Fibroblast of skin of back (primary cell): ENCODE measurements at places on chromosomes 12 and 14.

DNA sequence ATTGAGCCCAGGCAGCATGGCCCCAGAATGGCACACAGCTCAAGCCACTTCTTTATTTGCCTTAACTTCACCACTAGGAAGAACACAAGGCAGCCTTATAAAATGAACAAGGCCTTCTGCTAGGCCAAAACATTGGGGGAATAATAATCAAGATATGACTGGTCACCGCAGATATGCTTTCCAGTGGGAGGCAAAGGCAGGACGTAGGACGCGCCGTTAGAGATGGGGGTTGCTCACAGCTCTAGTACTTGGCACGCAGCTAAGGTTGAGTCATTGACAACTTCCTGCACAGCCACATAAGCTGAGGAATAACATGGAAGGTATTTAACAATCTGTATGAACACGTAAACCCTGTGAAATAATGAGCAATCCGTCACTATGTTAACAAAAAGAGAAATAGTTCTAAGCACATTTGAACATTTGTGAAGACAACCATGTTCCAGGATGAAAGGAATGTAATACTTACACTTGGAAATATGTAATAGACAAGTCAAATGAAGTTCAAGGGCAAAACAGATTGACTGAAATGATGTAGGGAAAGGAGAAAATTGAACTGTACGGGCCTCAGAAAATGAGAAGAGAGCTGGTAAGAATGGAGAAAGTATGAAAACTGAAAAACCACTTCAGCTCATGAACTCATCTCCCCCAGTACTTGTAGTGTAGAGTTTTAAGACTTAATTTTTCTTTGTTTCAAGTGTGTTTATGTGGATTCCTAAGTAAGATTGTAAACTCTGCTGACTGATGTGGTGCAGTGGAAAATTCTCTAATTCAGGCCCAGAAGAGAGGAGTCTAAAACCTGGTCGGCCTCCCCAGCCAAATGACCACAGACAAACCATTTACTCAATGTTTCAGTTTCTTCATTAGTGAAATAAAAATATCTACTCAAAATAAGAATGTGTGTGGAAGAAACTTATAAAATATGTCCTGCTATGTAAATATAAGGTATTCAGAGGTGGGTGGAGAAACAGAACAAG lies 59.3 kb upstream of the CCDC91 start:
- DNase-seq = peak; percentile 99

DNA sequence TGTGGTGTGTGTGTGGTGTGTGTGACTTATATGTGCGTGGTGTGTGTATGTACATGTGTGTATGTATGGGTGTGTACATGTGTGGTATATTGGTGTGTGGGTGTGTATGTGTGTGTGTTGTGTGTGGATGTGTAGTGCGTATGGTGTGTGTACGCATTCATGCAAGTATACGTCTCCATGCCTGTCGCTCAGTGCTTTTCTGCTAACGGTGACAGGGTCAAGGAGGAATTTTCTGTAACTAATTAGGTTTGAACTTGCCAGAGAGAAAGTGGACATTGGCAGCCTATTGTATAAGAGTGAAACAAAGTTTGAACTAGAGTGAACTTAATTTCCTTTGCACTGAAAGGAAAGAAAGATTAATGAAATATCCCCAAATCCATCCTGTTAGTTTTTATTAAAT lies 120.9 kb upstream of the GSC start:
- peak; percentile 16 for DNase-seq

DNA sequence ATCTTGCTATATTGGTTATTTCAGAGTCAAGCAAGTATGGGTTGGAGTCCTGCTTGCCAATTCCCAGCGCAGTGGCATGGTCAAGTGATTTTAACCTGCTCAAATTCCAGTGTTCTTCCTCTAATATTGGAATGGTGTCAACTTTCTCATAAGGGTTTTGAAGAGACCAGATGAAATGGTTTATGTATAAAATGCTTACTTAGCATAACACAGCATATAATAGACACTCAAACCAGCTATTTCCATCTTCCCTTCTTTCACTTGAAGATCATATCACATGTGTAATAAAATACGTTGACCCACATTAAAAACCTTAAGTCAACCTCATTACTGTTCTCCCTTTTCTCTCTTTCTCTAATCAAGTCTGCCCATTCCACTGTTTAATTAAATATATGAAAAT lies 144.0 kb downstream of the NAV3 start:
- no peak for DNase-seq

GRCh38 chr12:104372061-104372720 lies 68.7 kb downstream of the EID3 start:
- no peak for DNase-seq

DNA sequence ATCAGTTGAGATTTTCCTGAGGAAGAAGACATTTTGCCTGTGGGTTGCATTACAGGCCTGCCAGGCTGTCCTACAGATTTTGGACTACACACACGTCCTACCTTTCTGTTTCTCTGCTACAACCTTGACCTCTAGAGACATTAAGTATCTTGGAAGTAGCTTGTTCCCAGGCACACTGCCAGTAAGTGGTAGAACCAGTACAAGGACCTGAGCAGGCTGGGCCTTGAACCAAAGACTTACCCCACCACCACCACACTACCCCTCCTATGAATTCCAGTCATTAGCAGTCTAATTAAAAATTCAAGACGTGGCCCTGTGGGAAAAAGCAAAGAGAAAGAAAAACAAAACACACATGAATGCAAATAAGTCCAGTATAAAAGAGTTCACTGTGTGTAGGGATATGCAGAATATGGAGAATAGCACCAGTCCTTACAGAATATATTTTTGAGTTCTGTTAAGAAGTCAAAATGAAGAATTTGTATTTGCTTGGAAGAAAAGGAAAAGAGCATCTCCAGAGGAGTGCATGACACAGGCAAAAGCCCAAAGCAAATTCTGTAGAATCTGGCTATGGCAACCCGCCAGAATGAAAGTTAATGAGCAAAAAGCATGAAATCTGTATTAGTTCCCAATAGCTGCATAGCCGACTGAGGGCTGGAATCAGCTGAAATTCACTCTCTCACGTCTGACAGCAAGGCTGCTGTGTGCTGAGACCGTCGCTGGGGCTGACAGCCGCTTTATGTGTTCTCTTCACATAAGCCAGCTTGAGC lies 74.3 kb upstream of the ST8SIA1 start:
- no peak for DNase-seq

- peak; percentile 38 for DNase-seq
Measured at GRCh38 chr12:124861492-124861891, 2.2 kb downstream of the SCARB1 start.

GRCh38 chr12:108933949-108934348 lies 54.1 kb downstream of the DAO start:
- no peak for DNase-seq

DNA sequence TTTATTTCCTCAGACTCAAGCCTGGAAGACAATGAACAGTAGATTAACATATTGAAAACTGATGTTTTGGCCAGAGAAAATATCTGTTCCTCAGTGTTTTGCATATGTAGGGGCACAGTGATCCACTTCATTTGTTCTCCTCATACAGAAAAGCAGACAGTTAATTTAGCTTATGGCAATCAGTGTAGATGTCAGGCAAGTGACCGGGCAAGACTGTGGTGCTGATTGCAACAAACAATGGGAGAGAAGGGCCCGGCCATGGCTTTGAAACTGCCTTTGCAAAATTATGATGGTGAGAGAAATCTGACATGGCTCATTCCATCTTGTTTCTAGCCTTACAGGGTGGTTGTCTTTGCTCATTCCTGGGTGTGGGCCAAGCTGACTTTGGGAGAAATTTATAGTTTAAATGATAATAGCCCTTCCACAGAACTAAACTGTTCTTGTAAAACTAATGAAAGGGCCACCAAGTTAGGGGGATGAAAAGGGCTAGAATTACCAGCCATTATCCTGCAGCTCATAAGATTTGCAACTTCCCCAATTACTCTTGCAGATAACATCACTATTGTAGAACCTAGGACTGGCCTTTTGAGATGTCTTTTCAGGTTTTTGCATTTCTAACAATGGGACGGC lies 220.3 kb downstream of the KTN1 start:
- DNase-seq = no peak
